Mammary epithelial cell (primary cell): ENCODE measurements at places on chromosomes 7 and 10.

DNA sequence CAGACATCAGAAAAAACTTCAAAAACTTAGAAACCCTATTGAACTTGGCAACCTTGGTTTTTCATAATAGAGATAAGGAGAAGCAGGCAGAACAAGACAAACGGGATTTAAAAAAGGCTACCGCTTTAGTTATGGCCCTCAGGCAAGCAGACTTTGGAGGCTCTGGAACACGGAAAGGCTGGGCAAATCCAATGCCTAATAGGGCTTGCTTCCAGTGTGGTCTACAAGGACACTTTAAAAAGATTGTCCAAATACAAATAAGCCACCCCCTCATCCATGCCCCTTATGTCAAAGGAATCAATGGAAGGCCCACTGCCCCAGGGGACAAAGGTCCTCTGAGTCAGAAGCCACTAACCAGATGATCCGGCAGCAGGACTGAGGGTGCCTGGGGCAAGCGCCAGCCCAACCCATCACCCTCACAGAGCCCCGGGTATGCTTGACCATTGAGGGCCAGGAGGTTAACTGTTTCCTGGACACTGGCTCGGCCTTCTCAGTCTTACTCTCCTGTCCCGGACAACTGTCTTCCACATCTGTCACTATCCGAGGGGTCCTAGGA lies 115.3 kb downstream of the NRCAM start:
- no peak for DNase-seq

DNA sequence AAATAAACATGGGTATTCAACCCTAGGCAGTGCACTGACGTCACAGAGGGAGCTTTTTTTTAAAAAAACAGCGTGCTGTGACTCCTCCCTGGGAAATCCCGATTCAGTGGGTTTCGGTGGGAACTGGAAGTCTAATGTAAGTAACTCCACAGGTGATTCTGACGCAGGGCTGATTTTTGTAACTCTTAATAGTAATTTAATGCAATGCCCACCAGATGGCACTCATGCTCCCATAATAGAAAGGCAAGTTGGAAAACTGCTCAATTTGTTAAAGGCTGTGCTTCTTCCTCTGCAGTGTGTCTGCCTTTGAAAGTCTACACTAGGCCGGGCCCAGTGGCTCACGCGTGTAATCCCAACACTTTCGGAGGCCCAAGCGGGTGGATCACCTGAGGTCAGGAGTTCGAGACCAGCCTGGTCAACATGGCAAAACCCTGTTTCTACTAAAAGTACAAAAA lies 10.9 kb upstream of the RSU1 start:
- DNase-seq = peak; percentile 69

DNA sequence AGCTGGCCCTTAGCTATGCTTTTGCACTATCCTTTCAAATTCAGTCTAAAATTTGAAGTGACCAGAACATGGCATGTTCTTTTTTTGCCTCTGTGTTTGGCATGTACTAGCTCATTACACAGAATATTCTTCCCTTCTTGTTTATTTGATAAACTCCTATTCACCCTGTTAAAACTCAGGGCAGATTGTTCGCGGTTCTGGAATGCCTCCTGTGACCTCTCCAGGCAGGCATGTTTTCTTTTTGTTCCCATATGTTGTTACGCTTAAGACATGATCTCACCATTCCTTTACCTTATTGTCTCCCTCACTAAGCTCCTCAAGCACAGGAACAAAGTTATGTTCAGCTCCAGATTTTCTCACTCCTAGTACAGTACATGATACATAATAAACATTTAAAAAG lies 181.7 kb downstream of the CCSER2 start:
- DNase-seq = peak; percentile 32

GRCh38 chr7:80187727-80188126 lies 53.1 kb downstream of the GNAI1 start:
- DNase-seq = no peak

DNA sequence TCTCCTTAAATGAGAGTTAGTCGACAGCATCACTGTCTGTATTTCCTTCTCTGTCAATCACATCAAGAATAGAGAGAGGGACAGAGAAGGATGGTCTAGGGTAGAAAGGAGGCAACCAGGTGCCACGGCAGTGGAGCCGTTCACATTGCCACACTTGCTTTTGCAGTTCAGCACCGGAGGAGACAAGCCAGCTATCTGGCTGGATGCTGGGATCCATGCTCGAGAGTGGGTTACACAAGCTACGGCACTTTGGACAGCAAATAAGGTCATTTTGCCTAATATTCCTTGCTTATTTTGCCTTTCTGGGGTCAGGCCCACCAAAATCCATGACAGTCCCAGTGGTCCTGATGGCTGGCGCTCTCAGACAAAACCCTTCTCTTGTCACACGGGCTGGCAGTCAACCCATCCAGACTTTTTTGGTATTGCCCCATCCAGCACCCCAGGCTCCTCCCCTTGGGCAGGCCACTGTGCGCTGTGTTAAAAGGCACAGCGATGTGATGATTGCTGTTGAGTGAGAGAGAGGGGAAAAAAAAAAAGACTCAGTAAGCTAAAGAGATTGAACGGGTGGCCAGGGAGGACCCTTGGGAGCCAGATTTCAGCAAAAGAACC lies 8.4 kb downstream of the CPA2 start:
- no peak for DNase-seq

DNA sequence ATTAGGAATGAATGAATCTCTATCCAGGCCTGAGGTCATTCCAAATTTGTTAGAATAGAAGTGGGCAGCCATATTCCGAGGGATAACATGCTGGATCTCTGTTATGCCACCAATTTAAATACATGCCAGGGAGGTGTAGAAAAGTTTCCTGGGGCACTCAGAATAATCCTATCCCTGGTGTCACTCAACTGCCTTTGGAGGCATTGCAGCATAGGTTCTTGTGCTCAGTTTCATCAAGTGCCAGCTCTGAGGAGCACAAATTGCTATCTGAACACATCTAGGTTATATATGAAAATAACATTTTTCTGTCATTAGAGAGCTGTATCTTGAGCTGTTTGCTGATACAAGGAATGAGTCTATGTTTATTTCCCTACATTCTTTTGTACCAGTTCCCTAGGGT lies 197.3 kb downstream of the CSTF2T start:
- DNase-seq = no peak

- no peak for DNase-seq
Measured at GRCh38 chr10:6769704-6770417, 189.8 kb upstream of the PRKCQ start.
